Activated T-cell treated with anti-CD3 and anti-CD28 coated beads, Interleukin-2, amount 50 U/mL, for 48 hours (primary cell): ENCODE measurements at places on chromosomes 6 and 20.

GRCh38 chr20:6075428-6076219 is 21.8 kb upstream of the LRRN4 start:
- no peak for DNase-seq

DNA sequence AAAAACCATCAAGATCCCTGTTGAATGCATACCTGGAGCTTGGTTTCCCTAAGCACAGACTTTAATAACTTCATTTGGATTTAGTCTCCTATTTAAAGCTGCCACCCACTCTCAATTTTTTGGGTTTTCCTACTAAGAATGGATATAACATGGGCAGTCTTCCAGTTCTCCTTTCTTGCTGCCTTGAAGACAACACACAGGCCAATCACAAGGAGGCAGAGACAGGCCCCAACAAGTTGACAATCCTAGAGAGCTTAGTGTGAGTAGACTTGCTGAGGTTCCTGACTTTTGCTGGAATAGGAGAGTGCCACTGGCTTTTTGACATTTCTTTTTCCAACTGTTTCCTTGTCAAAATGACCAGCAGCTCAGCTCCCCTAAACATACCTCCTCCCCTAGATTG is 112.3 kb upstream of the ESR1 start:
- DNase-seq: no peak

GRCh38 chr20:29687438-29687837 is 1570.0 kb upstream of the DEFB115 start:
- no peak for DNase-seq

DNA sequence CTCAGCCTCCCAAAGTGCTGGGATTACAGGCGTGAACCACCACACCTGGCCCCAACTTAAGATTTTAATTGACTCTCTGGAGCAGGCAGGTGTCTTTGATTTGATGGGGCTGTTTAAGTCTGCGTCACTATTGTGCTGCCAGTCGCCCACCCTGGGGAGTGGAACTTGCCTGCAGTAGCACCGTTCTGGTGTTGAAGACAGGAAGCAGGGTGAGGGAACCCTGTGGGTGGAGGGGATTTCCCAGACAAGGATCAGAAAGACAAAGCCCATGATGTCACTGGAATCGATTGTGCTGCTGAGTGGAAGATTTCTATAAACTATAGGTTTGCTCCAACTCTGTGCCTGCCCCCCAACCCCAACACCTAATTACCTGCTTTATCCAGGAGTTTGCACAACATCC is 11.0 kb downstream of the ALDH8A1 start:
- peak; percentile 69 for DNase-seq

GRCh38 chr20:37327748-37328147 is 18.2 kb upstream of the SRC start:
- no peak for DNase-seq

- no peak for DNase-seq
Measured at GRCh38 chr6:34731393-34732060, 25.8 kb upstream of the SNRPC start.

- no peak for DNase-seq
Measured at GRCh38 chr6:12081771-12082170, 69.7 kb downstream of the HIVEP1 start.

DNA sequence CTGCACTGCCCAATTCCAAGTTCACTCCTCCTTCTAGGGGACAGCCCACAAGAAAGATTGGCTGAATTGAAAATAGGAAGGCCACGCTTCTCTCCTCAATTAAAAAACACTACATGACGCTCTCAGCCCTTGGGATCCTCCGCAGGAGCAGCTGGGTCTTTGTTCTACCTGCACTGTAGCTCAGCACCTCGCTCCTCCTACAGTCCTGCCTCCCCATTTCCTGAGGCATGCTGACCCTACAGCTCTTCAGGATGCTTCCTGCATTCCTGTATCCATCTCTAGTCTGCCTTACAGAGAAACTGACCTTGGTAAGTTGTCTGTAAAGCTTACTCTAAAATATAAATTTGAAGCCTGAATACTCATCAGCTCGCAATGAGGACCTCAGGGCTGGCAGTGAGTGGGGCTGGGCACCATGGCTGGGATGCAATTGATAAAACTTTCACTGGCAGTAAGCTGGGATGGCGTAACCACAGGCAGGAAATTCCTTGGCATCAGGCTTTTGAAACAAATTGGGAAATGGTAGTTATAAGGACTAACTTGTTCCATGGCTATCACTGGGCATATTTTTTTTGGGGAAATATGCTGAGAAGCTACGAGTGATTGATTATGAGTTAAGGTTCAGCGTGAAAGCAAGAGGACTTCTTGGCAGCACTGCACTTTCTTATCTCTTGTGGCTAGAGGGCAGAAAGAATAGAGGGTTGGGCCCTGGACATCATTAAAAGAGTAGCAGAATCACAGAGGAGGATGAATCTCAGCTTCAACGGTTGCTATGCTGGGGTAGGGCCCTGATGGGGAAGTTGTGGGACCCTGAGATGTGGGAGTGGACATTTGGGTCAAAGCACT is 11.7 kb upstream of the SIRPB1 start:
- DNase-seq: no peak

DNA sequence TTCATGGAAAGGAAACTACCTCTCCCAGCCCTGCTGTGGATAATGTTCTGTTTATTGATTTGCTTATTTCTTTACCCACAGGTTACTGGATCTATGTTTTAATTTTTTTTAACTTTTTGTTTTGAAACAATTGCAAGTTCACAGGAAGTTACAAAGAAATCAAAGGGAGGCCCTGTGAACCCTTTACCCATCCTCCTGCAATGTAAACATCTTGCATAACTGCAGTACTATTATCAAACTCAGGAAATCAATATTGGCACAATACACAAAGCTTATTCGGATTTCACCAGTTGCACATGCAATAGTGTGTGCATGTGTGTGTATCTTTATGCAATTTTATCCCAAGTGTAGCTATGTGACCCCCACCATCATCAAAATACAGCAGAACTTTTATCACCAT is 398.0 kb downstream of the BTBD3 start:
- no peak for DNase-seq

DNA sequence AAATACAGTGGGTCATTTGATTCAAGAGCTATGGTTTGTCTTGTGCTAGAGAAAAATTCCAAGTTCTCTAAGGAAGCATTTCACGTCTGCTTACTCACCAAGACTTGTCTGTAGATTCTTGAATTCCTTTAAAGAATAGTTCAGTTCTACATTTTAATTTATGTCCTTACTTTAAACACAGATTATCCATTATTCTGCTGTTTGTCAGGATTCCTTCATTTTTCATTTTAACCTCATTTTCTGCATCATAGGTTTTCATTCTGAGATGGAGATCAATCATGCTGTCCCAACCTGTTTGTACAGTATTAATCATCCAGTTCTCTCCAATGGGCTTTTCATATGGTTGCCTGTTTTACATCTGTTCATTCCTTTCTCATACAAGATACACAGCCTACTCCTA is 24.5 kb upstream of the POPDC3 start:
- DNase-seq: no peak

DNA sequence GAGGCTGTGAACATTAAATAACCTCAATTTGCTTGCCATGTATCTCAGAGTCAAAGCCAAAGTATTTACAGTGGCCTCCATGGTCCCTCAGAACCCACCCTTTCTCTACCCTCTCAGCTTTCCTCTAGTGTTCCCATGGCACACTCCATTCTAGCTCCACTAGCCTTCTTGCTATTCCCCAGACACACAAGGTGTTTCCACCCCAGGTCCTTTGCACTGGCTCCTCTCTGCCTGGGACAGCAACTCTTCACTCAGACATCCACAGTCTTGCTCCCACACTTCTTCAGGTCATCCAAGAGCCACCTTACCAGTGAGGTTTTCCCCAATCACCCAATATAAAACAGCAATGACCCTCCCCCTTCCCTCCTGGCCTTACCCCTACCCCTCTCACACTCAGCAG is 56.5 kb upstream of the PLEKHG1 start:
- DNase-seq: no peak

DNA sequence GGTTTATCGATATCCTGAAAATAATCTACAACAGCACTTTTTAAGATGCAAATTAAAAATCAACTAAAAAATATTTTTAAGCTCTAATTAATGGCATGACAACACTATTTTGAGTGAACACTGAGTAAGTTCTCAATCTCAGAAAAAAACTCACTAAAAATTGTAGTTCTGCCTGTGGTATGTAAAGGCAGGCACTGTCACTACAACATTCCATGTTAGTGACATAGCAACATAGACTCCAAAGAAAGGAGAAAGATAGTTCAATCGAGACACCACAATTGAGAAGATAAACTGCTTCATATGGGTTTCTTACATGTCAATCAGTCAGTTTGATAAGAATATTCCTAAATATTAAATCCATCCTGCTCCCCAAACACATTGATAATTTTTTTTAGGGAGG is 38.0 kb downstream of the COL12A1 start:
- no peak for DNase-seq

- DNase-seq: no peak
Measured at GRCh38 chr6:26120807-26121140, 33.5 kb downstream of the HFE start.

DNA sequence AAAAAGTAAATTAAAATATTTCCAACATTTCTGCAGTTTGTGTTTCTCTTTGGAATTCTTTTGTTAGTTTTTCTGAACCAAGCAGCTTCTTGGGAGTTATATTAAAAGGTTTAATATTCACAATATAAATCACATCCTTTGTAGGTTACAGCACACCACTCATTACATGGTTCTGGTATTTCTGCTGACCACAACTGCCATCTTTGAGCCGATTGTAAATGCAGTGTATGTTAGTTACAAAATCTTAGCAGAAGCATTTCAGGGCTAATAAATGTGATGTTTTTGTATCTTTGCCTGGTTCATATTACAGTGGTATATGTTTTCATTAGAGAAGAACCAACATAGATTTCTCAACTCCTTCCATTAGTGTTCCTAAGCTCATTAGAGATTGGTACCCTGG is 19.1 kb upstream of the TSHZ2 start:
- DNase-seq: no peak

GRCh38 chr6:154414021-154414813 is 57.6 kb upstream of the IPCEF1 start:
- DNase-seq: no peak

DNA sequence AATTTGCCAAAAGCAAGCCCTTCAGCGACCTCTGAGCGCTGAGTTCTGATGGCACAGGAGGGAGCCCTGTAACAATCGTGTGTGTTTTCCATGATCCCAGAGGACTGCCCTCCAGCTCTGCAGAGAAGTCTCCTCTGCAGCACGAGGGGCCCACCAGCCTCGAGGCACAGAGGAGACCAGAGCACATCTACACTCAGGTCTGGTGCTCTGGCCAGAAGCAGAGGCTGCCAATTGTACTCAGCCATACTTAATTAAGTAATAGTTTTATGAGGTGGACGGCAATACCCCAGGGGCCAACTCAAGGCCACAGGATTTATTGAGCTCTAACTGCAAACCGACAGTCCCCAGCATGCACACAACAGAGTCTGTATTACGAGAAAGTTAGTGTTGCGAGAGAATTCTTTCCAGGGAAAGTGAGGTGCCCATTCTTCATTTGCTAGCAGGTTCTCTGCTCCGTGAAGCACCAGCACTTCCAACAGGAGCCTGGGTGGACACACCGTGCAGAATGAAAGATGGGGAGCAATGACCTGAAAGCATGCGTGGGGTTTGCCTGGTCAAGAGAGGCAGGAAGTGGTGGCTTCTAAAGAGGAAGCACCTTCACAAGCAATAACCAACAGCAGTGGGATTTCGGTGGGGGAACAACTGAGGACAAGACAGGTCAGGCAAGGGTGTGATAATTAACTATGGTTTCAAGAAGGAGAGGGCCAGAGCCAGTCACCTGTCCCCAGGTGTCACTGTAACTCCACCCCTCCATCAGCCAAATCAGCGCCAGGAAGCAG is 92.8 kb upstream of the FOXC1 start:
- no peak for DNase-seq

- DNase-seq: no peak
Measured at GRCh38 chr6:39240155-39240757, 11.0 kb upstream of the KCNK5 start.

- DNase-seq: no peak
Measured at GRCh38 chr20:24665196-24665595, 195.8 kb downstream of the SYNDIG1 start.

- DNase-seq: no peak
Measured at GRCh38 chr20:51434580-51435247, 107.8 kb downstream of the NFATC2 start.

- no peak for DNase-seq
Measured at GRCh38 chr20:58268936-58269619, 40.4 kb upstream of the RAB22A start.

DNA sequence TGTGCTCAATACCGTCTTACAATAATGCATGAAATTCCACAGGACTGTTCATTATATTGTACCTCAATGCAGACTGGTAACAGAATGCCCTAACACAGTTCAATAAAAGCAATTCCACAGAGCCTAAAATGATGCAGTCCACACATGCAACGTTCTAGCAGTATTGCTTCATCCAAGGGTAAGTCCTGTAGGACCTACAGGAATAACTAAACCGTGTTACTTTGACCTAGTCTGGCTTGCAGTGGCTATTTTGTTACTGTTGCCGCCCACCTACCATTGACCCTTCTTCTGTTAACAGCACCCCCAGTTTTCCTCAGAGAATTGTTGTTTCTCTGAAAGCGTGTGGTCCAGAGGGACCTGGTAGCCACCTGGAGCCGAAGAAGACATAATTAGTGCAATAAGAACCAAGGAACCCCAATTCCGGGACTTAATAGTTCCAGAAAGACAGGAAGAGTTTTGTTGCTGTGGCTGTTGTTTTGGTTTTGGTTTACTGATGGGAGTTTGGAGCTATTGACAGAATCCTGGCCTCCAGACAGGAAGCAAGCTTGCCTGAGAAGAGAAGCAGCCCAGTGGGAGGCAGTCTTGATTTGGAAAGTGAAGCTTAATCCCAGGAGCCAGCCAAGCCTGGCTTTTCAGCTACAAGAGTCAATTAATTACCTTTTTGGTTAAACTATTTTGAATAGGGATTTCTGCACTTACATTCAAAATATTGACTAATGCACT is 91.3 kb downstream of the FRK start:
- DNase-seq: no peak
